ENCODE measurements at places on chromosomes 2 and 18. TPM values are rescaled to one million over a fixed set of nuclear protein-coding genes. Genes with fewer than 3 reads are reported as not detected.

Gene SRD5A2
- 0.04 TPM for total RNA-seq

DNA sequence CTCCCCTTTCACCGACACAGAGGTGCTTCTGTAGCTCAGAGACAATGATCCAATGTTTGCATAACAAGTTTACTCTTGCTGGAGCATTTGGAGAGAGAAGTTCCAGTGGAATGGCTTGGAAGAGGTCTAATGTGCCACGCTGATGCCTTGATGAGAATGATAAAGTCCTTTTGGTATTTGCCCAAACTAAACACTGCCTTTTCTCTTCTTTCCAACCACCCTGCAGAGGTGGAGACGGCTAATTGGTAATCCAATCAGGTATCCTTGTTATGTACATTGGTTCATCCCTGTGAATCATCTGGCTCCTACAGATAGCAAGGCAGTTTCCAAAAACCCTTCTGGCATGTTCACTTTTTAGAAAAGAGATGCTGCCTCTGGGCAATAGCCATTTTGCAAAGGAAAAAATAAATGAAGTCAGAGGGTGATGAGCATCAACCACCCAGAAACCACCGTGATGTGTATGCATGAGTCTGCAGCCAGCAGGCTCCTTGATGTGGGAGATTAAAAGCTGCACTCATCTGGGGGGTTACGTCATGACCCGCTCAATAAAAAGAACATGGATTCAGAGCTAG is 40.6 kb downstream of the KIAA2012 start:
- no peak for DNase-seq

Gene CIB4
- not detected for total RNA-seq

- DNase-seq: no peak
Observed at GRCh38 chr2:63861220-63861822, 19.6 kb downstream of the UGP2 start.

DNA sequence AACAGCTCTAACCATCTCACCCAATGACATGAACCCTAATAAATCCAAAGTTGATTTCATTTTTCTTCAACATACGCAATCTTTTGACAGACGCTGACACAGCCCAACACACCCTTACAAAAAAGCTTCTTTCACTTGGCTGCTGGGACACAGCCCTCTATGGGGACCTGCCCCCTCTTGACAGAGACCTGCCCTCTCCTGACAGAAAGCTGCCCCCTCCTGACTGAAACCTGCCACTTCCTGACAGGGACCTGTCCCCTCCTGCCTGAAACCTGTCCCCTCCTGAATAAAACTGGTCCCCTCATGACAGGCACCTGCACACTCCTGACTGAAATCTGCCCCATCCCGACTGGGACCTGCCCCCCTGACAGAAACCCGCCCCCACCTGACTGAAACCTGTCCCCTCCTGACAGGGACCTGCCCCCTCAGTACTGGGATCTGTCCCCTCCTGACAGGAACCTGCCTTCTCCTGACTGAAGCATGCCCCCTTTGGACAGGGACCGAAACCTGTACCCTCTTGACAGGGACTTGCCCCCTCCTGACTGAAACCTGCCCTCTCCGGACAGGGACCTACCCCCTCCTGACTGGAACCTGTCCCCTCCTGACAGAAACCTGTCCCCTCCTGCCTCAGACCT is 87.9 kb downstream of the PXDN start:
- DNase-seq: peak; percentile 73

Gene ARHGAP15
- total RNA-seq: not detected

Gene TSPYL6
- not detected for total RNA-seq

GRCh38 chr2:99066075-99066958 is 75.2 kb upstream of the C2orf15 start:
- DNase-seq: peak; percentile 33

DNA sequence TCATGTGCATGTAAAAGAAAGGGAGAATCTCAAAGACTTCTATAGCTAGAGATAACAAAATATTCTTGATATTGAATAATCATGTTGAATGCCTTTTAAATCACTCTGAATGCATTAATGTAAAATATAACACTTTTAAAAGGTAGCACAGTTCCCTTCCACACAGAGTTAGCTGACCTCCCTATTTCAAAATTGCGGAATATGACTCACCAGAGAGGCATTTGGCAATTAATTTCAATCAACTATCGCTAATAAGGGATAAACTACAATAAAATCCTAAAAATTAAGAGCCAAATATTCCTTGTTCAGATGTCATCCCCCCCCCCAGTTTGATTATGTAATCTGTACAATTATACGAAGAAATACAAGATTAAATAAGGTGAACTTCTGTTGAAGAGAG is 29.3 kb downstream of the ZC3H15 start:
- no peak for DNase-seq

- no peak for DNase-seq
Observed at GRCh38 chr2:174449033-174449432, 37.8 kb downstream of the GPR155 start.

Gene DIPK1C
- total RNA-seq: 0.22 TPM

GRCh38 chr18:34651586-34652369 is 58.3 kb upstream of the DTNA start:
- DNase-seq: no peak

- no peak for DNase-seq
Observed at GRCh38 chr2:169012812-169013627, 18.1 kb downstream of the ABCB11 start.

Gene TXNDC2
- total RNA-seq: not detected

DNA sequence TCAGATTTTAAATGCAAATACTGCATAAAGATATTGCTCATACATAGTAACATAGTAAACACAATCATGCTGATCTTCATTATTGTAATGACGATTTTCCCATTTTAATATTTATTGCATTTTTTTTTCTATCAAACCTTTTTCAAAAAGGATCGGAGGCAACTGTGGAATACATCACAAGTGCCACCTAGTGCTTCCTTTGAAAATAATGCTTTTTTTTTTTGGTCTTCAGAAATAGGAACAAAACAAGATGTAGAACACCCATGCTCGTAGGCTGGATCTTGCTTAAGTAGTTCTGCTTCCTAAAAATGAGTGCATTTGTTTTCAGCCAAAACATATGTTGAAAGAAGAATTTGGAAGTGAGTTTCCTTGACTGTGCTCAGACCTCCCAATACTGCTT is 35.7 kb upstream of the GPR155 start:
- no peak for DNase-seq

GRCh38 chr2:107730898-107731297 is 95.8 kb upstream of the RGPD4 start:
- DNase-seq: no peak

DNA sequence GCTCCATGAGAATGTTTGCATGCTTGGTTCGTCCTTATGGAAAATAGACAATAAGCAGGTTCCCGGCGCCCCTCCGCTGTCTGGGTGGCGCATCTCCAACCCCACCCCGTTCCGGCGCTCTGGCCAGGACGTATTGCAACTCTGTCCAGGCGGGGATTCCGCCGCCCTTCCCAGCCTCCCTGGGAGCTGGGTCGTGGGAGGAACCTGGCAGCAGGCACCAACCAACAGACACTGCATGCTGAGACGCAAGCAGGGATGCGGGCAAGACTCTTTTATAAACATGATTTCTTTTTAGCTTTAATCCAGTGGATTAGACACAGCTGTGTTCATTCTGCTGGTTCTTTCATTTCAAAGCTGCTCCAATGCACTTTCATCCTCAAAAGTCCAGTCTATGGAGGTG is 240.2 kb downstream of the SH3BP4 start:
- no peak for DNase-seq

Gene DYSF
- 9.5 TPM for total RNA-seq

Gene EMILIN2
- total RNA-seq: 20.6 TPM

GRCh38 chr2:108943751-108944150 is 45.3 kb downstream of the EDAR start:
- no peak for DNase-seq

DNA sequence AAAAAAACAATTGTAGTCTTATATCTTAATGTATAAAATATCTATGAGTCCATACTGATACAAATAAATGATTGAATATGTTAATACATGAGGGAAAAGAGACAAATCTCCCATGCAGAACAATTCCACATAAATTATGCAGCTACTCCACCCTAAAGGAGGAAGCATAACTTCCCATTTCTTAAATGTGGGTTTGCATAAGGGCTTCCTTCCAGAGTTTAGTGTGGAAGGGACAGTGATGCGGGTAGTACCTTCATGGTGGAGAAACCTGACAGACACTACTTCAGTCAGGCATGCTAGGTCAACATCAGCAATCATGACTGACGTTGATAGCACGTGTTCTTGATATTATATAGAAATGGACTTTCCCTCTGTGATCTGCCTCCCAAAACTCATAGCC is 146.9 kb upstream of the STON1 start:
- no peak for DNase-seq

Gene RND3
- 53.3 TPM for total RNA-seq

DNA sequence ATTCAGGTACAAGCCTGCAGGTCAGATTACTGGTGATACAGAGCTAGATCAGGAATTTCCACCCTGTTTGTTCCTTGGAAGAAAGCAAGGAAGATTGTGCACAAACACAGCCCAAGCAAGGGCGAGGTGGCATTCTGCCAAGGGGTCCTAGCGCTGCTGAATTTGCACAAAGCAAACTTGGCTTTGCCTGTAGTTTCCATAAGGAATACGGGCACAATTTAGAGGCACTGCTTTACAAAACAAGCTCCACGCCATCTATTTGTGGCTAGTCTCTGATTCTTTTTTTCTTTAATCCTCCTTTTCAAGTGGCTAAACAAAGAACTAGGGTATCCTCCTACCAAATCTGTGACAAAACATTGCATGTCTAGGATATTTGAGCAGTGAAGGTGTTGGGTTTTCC is 195.5 kb upstream of the ACVR2A start:
- DNase-seq: no peak

DNA sequence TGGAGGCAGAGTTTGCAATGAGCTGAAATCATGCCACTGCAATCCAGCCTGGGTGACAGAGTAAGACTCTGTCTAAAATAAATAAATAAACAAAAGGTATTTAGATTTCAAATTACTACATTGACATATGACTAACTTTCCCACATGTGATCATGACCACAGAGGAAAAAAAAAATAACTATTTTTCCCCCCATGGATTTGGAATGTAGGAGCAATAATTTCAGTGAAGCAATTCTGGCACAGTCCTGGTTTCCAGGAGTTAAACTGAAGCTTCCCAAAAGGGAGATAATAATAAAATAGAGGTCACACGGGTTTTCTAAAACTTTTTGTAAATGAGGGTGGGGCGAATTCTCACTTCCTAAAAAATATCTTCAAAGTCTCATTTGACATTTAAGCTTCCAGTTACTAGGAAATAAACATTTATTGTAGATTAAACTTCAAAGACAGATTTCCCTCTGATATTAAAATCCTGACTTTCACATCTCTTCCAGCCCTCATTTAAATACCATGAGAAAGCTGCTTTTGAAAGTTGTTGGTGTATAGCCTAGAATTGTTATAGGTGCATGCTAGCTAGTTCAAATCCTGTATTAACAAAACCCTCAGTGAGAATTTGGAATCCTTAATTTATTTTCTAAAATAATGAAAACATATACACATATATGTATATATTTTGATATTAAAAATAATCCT is 20.7 kb downstream of the SLC19A3 start:
- DNase-seq: no peak

Gene TMEM17
- total RNA-seq: 1.7 TPM

- DNase-seq: no peak
Observed at GRCh38 chr2:158805936-158806335, 10.8 kb downstream of the DAPL1 start.

Gene POTEF
- 0.69 TPM for total RNA-seq

GRCh38 chr2:10036095-10036884 is 7.1 kb upstream of the KLF11 start:
- DNase-seq: peak; percentile 86

Gene RBKS
- 1.7 TPM for total RNA-seq

GRCh38 chr2:144704709-144705095 is 184.8 kb upstream of the ZEB2 start:
- DNase-seq: no peak

DNA sequence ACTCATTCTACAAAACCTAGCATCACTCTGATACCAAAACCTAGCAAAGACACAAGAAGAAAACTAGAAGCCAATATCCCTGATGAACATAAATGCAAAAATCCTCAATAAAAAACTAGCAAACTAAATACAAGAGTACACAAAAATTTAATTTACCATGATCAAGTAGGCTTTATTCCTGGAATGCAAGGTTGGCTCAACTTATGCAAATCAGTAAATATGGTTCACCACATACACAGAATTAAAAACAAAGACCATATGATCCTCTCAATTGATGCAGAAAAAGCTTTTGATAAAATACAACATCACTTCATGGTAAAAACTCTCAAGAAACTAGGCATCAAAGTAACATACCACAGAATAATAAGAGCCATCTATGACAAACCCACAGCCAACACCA is 188.3 kb downstream of the ETAA1 start:
- no peak for DNase-seq

Gene GALNT13
- 8.7 TPM for total RNA-seq

DNA sequence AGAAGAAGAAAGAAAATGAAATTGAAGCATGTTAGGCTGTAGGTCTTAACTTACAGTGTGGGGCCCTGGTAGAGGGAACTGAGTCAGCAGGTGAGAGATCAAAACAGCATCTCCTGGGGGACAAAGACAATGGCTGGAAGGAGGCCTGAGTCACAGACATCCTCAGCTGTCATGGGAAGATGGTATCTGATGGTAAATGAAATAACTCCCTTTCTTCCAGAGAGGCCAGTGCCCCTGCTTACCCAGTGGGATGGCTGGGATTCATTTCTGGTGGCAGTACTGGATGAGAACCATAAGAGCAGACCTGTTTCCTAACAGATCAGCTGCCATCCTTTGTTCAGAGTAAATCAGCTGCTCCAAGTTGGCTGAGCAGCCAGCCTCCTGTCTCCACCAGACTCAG is 251.3 kb upstream of the EPAS1 start:
- no peak for DNase-seq

- DNase-seq: no peak
Observed at GRCh38 chr18:13163167-13163927, 55.2 kb upstream of the LDLRAD4 start.

- no peak for DNase-seq
Observed at GRCh38 chr18:80249217-80250093, 2.1 kb upstream of the PARD6G start.

Gene IMMT
- total RNA-seq: 106 TPM

DNA sequence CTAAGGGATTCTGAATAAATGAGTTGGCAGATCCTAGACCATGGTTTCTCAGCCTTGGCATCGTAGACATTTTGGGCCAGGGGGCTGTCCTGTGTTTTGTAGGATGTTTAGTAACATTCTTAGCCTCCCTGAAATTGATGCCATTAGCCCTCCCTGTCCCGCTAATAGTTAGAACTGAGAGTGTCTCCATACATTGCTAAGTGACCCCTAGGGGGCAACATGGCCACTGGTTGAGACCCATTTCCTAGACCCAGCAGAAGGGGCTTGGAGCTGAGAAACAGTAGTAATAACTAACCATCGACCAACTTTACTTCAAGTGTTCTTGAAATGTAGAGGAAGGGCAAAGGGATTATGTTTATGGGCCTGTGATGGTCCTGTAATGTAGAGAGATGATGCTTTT is 40.8 kb downstream of the KCMF1 start:
- DNase-seq: peak; percentile 25

Gene ASXL3
- 0.07 TPM for total RNA-seq

GRCh38 chr2:229539628-229540027 is 174.7 kb downstream of the DNER start:
- DNase-seq: no peak

Gene IL36B
- total RNA-seq: not detected

GRCh38 chr2:25331686-25332365 is 9.9 kb downstream of the DNMT3A start:
- peak; percentile 56 for DNase-seq

Data from H7 (cell line).